Activated effector memory CD4-positive, alpha-beta T cell treated with anti-CD3 and anti-CD28 coated beads, Interleukin-2, amount 50 U/mL, for 16 hours (primary cell): ENCODE measurements at places on chromosomes 16 and 17.

GRCh38 chr16:57972306-57972705, 1.4 kb upstream of the CNGB1 start:
- no peak for DNase-seq

DNA sequence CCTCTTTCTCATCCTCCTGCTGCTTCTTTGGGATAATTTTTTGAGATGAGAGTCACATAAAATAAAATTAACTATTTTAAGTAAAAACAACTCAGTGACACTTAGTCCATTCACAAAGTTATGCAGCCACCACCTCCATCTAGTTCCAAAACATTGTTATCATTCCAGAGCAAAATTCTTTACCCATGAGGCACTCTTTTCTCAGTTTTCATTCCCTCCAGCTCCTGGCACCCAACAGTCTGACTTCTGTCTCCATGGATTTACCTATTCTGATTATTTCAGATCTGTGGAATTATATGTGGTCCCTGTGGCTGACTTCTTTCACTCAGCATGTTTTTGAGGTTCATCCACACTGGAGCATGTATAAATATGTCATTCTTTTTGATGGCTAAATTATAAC, 239.9 kb upstream of the DYNLRB2 start:
- DNase-seq = no peak

- no peak for DNase-seq
Measured at GRCh38 chr17:72104863-72105234, 16.0 kb upstream of the SOX9 start.

DNA sequence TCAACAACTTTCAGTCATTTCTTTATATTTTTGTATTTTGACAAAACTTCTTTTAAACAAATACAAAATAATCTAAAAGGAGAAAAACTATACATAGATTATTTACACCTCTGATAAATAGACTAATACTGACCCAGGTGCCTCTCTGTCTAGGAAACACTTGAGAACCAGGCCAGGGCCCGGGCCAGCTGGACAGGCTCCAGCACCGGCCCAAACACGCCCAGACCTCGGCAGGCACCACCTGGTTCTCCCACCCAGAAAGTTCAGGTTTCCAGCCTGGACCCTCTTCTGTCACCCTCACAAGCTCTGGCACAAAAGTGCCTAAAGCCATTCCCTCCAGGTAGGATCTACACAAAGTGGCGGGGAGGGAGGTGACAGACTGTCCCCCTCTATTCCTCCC, 97.0 kb upstream of the DNAH17 start:
- DNase-seq = peak; percentile 53

- no peak for DNase-seq
Measured at GRCh38 chr16:1832838-1833454, 5.9 kb downstream of the FAHD1 start.

DNA sequence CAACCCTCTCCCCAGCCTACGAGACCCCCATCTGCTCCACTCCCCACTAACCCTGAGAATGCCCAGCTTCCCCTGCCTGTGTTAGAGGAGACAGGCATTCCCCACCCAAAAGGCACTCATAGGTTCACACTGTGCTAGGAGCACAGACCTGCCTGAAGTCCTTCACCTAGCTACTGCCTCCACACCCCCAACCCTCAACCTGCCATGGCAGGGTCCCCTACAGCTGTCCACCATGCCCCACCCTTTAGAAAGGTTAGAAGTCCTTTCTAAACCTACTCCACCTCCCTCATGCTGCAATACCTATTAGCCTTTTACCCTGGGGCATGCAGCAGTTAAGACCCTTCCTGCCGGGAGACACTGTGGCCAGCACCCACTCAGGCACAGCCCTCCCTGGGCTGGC, 9.1 kb downstream of the SRCIN1 start:
- DNase-seq = no peak

DNA sequence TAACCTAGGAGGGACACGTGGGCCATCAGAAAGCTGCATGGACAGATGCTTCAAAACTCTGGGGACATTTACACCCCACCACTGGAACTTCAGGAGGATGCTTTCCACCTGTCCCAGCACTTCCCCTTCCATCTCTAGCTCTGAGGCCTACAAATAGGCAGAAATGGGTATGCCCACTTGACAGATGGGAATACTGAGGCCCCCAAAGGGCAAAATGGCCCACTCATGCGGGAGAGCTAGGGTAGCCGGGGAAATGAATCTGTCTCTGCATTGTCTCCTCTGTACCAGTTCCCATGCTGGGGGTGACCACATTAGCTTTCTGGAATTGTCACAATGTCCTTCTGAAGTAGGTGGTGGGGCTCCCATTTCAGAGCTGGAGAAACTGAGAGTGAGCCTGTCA, 592.1 kb upstream of the CDH5 start:
- DNase-seq = no peak

DNA sequence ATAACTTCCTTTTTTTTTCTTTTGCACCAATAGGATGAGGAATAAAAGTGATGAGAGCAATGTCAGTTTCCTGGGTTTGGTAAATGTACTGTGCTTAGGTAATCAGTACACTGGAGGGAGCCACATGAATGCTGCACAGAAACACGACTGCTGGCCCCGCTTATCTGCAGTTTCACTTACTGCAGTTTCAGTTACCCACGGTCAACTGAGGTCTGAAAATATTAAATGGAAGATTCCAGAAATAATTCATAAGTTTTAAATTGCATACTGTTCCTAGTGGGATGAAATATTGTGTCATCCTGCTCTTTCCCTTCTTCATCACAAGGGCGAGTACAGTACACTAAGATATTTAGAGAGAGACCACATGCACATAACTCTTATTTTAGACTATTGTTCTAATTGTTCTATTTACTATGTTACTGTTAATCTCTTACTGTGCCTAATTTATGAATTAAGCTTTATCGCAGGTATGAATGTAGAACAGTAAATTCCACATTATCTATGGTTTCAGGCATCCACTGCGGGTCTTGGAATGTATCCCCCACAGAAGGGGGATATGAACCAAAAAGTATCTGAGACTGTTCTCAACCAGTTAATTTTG, 6.4 kb upstream of the LGALS3BP start:
- no peak for DNase-seq

DNA sequence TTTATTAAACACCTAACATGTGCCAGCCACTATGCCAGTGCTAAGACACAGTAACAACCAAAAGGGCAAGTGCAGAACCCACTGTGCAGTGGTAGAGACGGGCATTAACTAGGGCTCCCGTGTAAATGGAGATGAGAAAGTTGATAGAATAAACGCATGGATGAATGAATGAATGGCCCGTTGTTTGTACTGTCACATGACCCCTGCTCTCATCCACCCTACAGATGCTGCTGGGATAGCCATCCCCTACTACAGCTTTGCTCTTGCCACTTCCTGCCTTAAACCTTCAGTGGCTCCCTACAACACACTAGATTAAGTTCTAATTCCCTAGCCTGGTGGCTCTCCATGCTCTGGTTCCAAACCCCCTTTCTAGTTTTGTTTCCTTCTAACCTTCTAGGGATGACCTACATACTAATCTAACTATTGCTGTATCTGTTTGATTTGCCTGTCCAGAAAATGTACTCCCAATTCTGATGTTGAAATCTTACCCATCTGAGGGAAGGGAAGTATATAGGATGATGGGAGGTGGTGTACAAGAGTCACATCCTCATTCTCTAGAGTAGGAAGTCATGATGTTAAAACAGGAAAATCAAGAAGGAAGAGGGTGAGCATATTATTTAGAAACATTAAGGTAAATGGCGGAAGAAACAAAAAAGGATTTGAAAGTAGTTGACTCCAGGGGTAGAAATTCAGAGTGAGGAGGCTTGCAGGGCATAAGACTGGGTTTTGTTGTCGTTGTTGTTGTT, 11.4 kb upstream of the TNRC6C start:
- DNase-seq = no peak

DNA sequence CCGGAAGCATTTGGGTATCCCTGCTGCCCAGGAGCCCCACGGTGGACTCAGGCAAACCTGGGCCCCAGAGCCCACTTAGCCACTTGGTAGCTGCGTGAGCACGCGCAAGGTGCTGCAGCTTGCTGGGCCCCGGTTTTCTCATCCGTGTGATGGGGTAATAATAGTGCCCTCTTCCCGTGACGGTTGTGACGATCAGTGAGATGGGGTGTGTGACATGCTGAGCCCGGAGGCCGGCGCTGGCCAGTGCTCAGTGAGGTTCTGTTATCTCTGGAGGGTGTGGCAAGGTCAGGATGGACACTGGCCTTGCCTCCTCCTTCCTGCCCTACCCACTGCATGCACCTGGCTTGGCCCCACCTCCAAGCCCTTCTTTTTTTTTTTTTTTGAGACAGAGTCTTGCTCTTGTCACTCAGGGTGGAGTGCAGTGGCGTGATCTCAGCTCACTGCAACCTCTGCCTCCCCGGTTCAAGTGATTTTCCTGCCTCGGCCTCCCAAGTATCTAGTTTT, 82.6 kb downstream of the RAP1GAP2 start:
- no peak for DNase-seq

- peak; percentile 67 for DNase-seq
Measured at GRCh38 chr17:17750881-17751280, 69.6 kb downstream of the RAI1 start.

GRCh38 chr17:17391668-17392370, 85.0 kb upstream of the MED9 start:
- peak; percentile 84 for DNase-seq

GRCh38 chr17:82201498-82201910, 11.1 kb downstream of the CCDC57 start:
- no peak for DNase-seq

GRCh38 chr16:67767953-67768352, 38.4 kb downstream of the RANBP10 start:
- DNase-seq = no peak

- no peak for DNase-seq
Measured at GRCh38 chr17:31394544-31394943, 3.1 kb downstream of the RAB11FIP4 start.

- DNase-seq = no peak
Measured at GRCh38 chr17:71948703-71949422, 172.0 kb upstream of the SOX9 start.

- DNase-seq = no peak
Measured at GRCh38 chr17:51056813-51057510, 63.7 kb downstream of the SPAG9 start.

- DNase-seq = no peak
Measured at GRCh38 chr17:78973196-78973595, 6.5 kb downstream of the LGALS3BP start.

DNA sequence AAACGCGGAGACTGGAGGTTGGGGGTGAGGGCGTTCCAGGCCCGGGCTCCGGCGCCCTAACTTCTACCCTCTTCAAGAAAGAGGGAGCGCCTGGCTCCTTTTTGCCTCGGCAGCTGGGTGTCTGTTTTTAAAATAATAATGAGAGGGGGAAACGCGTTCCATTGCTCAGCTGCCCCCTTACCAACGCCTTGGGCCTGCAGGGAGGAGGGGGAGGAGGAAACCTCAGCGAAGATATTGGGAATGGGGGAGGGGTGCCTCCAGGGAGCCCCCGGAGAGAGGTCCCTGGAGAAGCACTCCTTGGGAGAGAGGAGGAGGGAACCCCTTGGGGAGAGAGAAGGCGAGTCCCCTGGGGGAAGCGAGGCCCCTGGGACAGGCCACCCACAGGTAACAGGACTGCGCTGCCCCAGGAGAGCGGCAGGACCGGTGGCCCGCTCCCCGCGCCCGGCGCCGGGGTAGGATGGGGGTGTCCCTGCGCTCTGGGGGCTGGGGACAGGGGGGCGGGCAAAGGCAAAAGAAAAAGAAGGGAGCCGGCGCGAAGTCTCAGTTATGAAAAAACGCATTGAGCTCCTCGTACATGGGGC, 2.7 kb downstream of the NEUROD2 start:
- no peak for DNase-seq

- DNase-seq = no peak
Measured at GRCh38 chr16:55557186-55557585, 9.3 kb upstream of the CAPNS2 start.

DNA sequence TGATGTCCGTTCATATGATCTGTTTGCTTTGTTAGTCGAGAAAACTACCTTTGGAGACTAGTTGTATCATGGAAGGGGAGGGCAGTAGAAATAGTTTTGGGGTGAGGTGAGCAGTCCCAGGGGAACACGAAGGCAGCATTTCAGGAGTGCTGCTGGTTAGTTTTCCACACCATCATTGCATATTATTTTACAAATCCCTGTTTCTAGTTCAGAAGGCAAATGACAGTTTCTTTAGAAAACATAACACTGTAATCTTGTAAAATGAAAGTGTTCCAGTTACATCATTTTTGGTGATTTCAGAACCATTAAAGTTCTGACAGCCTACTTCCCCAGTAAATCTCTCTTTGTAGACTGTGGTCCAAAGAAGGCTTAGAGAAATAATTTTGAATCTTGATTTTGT, 25.4 kb downstream of the BANP start:
- DNase-seq = no peak
